H7 (cell line): ENCODE measurements at places on chromosomes 7 and 10. TPM values are rescaled to one million over a fixed set of nuclear protein-coding genes. Genes with fewer than 3 reads are reported as not detected.

DNA sequence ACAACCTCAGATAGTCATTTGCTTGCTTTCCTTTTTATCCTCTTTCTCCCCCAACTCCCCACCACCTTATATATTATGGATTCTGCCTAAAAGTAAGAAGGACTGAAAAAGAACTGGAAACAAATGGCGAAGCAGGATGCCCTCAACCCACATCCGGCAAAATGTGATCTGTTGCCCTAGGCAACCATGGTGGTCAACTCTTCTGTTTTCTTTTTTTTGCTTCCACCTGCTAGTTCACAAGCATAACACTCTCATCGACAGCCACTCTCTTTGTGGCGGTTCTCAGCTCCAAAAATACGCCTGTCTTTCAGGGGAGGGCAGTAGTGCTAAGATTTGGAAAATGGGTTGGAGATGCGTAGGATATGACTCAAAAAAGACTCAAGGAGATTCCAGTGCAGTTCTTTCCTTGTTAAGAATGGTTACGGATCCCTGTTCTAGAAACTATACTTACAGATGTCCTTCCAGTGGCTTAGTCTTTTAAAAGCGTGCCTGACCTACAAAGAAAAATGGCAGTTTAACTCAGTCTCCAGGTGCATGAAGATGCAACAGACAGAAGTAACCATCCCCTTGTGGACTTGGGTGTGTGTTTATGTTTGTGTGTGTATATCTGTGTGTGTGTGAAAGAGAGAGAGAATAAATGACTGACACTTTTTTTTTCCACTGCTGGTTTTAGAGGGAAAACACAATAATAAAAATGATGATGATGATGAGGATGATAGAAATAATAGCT lies 10.7 kb downstream of the APBB1IP start:
- no peak for DNase-seq

DNA sequence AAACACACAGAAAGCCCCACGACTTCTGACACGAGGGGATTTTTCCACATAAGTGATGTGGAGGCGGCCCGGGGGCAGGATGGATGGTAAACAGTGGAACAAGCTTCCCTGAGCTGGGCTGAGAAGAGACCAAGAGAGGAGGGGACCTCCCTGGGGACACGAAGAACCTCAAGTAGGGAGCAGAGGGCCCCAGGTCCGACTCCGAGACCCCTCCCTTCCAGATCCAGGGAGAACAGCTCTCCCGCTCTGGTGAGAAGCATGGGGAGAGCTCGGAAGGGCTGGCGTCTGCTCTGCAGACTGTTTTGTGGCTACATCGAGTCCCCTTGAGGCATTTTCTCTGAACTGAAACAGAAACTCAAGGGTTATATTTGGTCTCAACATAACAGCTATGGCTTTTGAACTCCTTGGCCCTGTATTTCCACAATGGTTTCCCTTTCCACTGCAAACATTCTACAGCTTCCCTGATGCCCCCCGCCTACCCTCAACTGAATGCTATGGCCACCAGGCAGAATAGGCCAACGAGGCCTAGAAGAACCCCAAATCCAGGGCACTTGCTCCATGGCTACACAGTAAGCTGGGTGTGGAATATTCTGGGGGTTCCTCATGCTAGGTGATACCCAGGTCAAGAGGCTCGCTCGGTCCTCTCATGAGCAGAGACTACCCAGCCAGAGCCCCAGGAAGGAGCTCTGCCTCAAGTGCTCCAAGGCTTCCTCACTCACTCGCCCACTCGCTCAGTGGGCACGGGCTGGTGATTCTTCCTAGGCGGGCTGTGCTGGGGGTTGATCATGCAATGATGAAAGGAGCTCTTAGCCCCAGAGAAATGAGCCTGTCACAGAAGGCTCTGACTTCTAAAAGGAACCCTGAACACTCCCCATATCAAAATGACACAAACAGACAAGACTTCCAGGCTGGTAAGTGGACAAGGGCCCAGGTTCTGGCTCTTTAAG lies 47.5 kb downstream of the FAM53B start:
- DNase-seq = no peak

DNA sequence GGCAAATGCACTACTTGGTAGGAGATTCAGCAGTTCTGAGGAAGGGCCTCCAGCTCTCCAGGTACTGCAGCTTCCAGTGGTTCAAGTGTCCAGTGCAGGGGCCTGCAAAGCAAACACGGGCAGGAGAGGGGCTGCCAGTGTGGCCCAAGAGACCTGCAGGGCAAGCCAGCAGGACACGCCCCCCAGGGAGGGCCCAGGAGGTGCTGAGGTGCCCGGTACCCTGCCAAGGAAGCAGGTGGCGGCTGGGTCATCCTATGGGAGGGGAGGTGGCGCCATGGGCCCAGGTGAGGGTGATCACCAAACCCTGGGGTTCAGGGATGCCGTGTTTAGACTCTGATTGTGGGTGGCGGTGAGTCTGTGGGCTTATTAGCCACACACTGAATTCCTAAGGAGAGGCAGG lies 45.7 kb downstream of the PARP12 start:
- no peak for DNase-seq

GRCh38 chr10:29183301-29183945 lies 105.4 kb upstream of the LYZL1 start:
- DNase-seq = no peak

GRCh38 chr7:134737566-134738345 lies 41.7 kb upstream of the CALD1 start:
- no peak for DNase-seq

DNA sequence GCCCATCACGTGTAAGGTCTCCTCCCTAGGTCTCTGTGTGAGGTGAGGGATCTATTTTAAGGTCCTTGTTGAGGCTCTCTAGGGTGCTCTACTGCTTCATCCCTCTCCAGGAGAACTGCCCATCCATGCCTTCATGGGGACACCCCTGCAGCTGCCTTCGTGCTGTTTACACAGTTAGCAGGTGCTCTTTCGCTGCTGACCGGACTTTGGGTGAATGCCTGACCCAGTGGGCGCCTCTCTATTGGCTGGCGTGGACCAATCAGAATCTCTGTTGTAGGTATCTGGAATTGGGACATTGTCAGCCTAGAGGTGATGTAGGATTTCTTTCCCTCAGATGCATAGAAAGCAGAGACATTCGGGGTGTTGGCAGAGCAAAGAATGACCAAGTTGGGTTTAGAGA lies 38.7 kb upstream of the HMX3 start:
- no peak for DNase-seq

DNA sequence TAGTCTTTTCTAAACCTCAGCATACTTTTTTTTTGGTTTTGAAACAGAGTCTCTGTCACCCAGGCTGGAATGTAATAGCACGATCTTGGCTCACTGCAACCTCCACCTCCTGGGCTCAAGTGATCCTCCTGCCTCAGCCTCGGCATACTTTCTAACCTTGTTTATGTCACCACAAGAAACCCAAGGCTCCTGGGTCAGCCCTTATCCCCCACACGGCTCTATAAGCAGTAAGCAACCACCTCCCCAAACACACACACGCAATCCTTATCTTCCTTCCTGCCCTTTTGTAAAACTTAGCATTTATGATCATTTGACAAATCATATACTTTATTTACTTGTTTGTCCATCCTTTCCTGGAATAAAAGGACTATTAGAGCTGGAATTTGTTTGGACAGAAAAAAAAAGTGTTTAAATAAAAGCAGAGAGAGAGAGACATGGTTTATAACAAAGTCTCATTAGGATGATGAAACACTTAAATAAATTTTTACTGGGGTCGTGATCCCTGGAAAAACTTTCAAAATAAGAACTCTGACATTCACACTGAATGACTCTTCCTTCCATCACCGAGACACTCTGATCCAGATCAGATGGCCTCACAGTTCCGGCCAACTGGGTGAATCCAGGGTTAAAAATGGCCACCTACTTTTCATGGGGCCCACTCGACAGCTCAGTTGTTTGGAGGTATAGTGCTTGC lies 72.7 kb upstream of the PIK3CG start:
- DNase-seq = no peak

GRCh38 chr10:132899751-132900065 lies 42.7 kb downstream of the CFAP46 start:
- DNase-seq = no peak

Gene OR2A42
- total RNA-seq = not detected in 2 replicates

Gene PRRT4
- total RNA-seq = 0.14 and 0.67 TPM in 2 replicates
